Left lung (tissue), 14 donors: ENCODE measurements at places on chromosomes 12 and 14. TPM values are rescaled to one million over a fixed set of nuclear protein-coding genes. Genes with fewer than 3 reads are reported as not detected.

DNA sequence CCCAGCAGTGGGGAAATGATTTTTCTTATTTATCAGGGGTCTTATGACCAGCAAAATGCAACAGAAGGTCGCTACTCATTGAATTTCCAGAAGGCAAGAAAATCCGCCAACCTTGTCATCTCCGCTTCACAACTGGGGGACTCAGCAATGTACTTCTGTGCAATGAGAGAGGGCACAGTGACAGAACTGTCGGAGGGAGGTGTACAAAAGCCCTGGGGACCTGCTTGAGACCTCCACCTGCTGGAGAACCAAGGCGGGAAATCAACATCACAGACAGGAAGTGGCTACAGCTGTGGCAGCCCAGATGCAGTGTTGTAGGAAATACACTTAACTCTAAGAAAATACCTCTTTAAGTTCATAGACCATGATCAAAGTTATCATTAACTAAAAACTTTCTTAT, 250.9 kb upstream of the OR4E1 start:
- DNase-seq: no peak

Gene TUNAR
- total RNA-seq: not detected

Gene PPP1R36
- 0.47 TPM for total RNA-seq

DNA sequence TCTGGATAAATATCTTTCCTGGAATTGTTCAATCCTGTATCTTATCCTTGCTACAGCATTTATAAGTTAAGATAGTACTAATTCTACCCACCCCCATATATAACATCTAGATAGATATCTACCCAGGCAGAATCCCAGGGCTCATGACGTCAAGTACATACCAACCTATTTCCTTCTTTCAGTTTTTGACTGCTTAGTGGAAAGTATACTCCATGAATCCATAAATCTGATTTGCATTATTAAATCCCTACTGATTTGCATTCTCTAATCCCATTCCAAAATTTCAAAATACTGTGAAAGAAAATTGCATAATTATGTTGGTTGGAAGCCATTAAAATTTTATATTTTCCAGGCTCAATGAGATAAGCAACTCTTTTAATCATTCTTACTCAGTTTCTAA, 111.7 kb downstream of the KITLG start:
- no peak for DNase-seq
